Astrocyte (in vitro differentiated cells and primary cell): ENCODE measurements at places on chromosomes 7 and 10.

- no peak for DNase-seq
Observed at GRCh38 chr7:149713061-149713730, 60.2 kb downstream of the ZNF467 start.

- DNase-seq, result no peak
Observed at GRCh38 chr10:95413588-95413987, 122.8 kb upstream of the PDLIM1 start.

GRCh38 chr7:763762-764161 is 36.7 kb upstream of the PRKAR1B start:
- DNase-seq, result no peak

DNA sequence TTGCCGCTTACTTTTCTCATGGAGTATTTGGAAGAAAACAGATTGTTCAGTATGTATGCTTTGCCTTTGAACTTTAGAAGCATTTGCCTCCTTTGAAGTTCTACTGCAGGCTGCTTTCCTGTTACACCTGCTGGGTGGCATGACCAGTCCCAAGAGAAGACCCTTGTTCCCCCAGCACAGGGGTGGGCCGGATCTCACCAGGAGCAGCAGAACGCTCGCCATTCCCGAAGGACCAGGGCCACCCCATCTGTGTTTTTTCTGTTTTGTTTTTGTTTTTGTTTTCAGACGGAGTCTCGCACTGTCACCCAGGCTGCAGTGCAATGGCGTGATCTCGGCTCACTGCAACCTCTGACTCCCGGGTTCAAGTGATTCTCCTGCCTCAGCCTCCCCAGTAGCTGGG is 493.6 kb downstream of the PTPRN2 start:
- DNase-seq, result no peak

DNA sequence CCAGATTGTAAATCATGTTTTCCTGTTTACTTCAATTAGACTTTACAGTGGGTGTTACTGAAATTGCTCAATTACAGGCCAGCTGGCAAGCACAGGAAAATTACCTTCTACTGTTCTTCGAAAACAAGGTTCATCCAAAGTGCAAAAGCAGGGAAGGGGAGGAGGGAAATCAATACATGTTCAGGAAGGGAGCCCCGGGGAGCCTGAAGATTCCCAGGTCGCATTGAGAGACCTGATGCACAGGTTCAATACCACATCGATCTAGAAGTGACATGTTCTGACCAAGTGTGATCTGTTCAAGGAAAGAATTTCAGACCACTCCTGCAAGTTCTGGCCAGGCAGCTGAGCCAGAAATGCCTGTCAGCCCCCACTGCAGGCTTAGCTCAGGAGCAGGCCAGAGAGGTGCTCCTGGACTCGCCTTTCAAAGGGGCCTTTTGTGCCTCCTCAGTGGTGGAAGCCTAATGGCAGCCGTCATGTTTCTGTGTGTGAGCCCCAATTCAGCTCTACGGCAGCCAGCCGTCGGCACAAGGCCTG is 35.9 kb downstream of the FAM53B start:
- DNase-seq, result no peak

GRCh38 chr10:7119325-7120015 is 291.4 kb downstream of the SFMBT2 start:
- peak; percentile 66 for DNase-seq

DNA sequence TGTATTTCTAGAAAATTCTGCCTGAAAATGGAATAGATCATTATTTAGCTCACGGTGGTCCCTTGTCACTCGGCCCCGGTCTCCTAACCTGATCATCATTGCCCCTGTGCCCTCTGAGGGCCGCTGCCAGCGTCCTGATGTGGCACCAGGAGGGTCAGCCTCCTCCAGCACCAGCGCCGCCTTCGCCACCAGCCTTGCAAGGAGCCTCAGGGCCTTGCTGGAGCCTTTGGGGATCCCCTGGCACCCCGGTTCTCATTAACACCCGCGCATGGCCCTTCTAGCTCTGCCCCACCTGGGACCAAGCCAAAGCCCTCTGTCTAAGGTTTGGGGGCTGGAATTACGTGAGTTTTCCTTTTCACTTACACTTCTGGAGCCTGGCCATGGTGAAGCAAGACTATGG is 282.5 kb upstream of the ADARB2 start:
- no peak for DNase-seq

DNA sequence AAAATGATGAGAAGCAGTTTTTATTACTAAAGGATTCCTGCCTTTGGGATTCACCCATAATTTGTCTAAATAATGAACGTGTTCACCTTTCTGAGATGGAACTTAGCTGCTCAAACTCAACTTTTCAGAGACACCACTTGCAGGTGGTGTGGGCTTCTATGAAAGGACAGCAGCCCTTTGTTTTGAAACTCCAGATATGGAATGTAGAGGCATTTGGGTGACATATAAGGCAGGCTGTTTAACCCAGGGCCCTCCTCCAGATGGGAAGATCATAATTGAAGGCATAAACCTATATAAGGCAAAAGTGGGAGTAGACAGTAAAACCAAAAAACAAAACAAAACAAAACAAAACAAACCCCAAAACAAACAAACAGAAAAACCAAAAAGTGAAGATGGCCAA is 11.9 kb upstream of the HUS1 start:
- DNase-seq, result no peak

GRCh38 chr7:28018856-28019465 is 161.6 kb downstream of the JAZF1 start:
- no peak for DNase-seq

DNA sequence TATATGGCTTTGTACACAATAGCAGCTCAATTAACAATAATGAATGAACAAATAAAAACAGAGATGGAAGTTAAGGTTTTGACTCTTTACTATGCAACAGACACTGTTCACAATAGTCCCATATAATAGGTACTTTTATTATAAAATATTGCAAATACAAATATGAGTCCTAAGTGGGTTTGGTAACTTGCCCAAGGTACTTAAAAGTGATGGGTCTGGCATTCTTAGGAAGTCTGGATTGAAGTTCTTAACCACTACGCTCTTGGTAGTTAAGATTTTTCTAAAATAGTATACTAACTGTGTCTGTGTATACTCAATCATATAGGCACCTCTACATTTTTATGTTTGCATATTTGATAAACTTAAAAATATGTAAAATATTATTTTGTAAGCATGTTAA is 55.5 kb downstream of the HGF start:
- DNase-seq, result peak; percentile 42

- peak; percentile 90 for DNase-seq
Observed at GRCh38 chr7:46191776-46192175, 270.7 kb upstream of the IGFBP3 start.

DNA sequence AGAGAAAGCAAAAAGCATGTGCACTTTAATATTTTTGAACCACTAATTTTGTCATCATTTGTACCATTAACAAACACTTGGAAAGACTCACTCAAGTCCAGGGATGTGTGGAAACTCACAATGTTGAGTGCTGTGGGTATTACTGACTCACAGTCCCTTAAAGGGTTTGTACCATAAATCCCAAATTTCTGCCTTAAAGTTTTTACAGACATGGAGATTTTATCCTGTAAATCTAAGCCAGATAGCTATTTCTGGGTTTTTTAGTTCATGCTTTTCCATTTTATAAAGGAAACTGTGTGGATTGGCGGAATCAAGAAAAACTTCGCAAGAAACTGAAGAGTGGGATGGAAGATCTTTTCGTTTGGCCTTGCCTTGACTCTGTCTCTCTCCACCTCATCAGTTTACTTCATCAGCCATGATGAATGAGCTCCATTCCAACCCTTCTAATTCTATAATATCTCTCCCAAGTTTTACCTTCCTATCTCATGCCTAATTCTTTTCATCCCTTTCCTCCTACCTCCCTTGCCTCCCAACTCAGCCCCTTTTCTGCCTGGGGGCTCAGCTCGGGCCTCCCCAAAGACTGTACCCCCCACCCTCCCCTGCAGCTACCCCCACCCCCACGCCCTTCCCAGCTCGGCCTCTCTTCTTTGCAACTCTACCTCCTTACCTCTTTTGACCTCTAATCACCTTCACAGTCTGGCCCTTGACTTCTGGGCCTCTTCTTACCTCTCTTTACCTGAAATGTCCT is 218.5 kb upstream of the MKLN1 start:
- no peak for DNase-seq

DNA sequence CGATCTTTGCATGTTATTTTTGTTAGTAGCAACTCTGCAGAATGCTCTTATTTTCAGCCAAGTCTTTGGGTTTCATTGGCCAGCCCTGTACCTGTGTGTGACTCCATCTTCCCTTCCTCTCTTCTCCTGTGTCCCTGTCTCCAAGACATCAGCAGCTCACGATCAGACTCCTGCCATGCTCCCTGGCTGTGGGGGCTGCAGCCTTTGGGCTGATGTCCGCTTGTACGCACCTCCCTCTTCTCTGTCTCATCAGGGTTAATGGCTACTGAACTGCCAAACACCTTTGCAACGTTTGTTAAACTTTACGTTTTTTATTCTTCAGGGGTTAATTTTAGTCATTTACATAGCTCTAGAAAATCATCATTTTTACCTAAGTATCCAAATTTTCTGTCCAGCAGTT is 103.5 kb upstream of the RET start:
- DNase-seq, result no peak

GRCh38 chr10:127968659-127969058 is 61.8 kb downstream of the PTPRE start:
- peak; percentile 40 for DNase-seq

- DNase-seq, result no peak
Observed at GRCh38 chr10:11176746-11177145, 159.1 kb downstream of the CELF2 start.
